ENCODE measurements at places on chromosomes 4 and X.

DNA sequence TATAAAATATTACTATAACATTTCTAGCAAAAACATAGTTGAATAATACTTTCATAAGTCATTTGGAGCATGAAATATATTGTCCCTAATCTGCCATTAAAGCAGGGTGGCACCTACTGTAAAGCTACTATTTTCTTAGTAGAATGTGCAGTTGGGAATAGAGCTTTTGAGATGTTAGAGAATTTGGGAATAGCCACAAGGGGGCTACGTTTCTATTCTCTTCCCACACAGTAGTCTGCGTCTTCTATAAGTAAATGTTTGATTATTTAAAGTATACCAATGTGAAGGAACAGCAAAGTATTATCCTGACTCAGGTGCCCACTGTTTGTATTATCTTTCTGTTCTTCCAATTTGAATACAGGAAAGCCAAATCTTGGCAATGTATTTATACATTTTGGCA lies 323.2 kb upstream of the GIMD1 start:
- DNase-seq = no peak

- no peak for DNase-seq
These were observed 17.6 kb downstream of the FBXO8 start for GRCh38 chr4:174265916-174266315.

GRCh38 chrX:114580336-114580735 lies 3.5 kb upstream of the HTR2C start:
- DNase-seq = no peak

- no peak for DNase-seq
These were observed 24.6 kb downstream of the NYX start for GRCh38 chrX:41471786-41472185.

- DNase-seq = no peak
These were observed 1445.1 kb upstream of the TENM3 start for GRCh38 chr4:180798036-180798577.

GRCh38 chr4:185656467-185656931 lies 121.2 kb upstream of the PDLIM3 start:
- no peak for DNase-seq

- DNase-seq = no peak
These were observed 19.3 kb upstream of the UVSSA start for GRCh38 chr4:1327526-1328266.

GRCh38 chrX:100395781-100396180 lies 14.3 kb downstream of the PCDH19 start:
- DNase-seq = no peak

DNA sequence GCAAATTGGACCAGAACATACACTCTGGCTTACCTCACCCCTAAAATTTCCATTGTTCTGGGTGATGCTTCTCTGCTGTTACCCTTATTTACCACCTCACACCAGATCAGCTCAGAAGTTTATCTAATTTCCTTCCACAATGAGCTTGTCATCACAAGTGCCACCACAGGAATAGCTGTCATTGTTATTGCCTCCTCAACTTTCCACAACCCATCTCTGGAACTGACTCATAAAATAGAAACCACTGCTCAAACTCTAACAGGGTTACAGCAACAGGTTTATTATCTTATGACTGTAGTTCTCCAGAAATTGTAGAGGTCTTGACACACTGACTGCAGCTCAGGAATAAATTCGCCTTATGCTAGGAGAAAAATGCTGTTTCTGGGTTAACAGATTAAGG lies 52.7 kb downstream of the ZNF718 start:
- no peak for DNase-seq

GRCh38 chrX:2831471-2832228 lies 2.9 kb downstream of the GYG2 start:
- no peak for DNase-seq

- no peak for DNase-seq
These were observed 21.7 kb downstream of the RAB40AL start for GRCh38 chrX:102958794-102959193.

- DNase-seq = no peak
These were observed 63.4 kb downstream of the NFKB1 start for GRCh38 chr4:102564399-102565059.

- no peak for DNase-seq
These were observed 364.0 kb downstream of the TMA16 start for GRCh38 chr4:163858515-163858914.
